ENCODE measurements at places on chromosomes 13 and 19. TPM values are rescaled to one million over a fixed set of nuclear protein-coding genes. Genes with fewer than 3 reads are reported as not detected.

The IFNL1 gene
- total RNA-seq, result not detected

- H3K27ac ChIP-seq, result no peak overlapping the region
- no peak overlapping the region for H3K4me3 ChIP-seq
- no peaks in the 10 kb centered on the region for H3K36me3 ChIP-seq
- H3K4me1 ChIP-seq, result no peaks in the 10 kb centered on the region
- H3K27me3 ChIP-seq, result peaks cover 92% of the 10 kb centered on the region
- DNase-seq, result peak; percentile 44
Observed at GRCh38 chr13:27926644-27927434, 7.0 kb downstream of the PDX1 start.

The MCEMP1 gene
- total RNA-seq, result not detected

DNA sequence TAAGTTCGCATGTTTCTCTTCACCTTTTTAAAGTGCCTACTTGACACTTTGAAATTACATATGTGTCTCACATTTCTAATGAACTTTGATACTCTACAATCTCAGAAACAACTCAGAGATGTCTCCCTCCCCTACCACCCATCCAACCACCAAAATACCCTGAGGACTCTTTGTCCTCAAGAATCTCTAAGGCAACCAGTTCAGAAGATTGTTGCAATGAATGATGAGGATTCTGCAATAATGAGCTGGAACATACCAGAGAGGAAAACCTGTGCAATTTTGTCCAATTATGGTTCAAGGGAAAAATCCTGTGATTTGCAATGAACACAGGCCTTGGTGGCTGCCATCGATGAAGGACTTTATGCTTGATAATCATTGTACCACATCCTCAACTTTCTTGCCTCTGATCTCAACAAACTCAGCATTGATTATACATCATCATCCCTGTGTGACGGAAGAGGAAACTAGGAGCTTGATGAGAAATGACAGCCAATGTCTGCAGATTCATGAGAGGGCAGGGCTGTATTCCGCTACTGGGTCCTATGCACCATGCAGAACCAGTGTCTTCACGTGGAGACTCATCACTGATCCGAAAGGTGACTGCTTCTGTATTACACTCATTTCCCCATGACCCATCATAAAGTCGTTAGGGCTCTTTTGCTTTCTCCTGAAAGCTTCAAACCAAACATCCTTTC lies 1.1 kb downstream of the FPR1 start:
- peak overlapping the region; percentile 62 for H3K27ac ChIP-seq
- H3K4me1 ChIP-seq, result peaks cover 22% of the 10 kb centered on the region
- DNase-seq, result no peak
- H3K4me3 ChIP-seq, result no peak overlapping the region

- no peak for DNase-seq
- no peaks in the 10 kb centered on the region for H3K36me3 ChIP-seq
- no peaks in the 10 kb centered on the region for H3K4me1 ChIP-seq
- no peak overlapping the region for H3K27ac ChIP-seq
- no peaks in the 10 kb centered on the region for H3K27me3 ChIP-seq
- H3K4me3 ChIP-seq, result no peak overlapping the region
Observed at GRCh38 chr13:59337070-59337469, 826.7 kb downstream of the DIAPH3 start.

The PDE4C gene
- total RNA-seq, result not detected

- H3K4me3 ChIP-seq, result peak overlapping the region; percentile 95
- DNase-seq, result peak; percentile 79
- peak overlapping the region; percentile 95 for H3K27ac ChIP-seq
- H3K36me3 ChIP-seq, result no peaks in the 10 kb centered on the region
- H3K4me1 ChIP-seq, result peaks cover 40% of the 10 kb centered on the region
- no peaks in the 10 kb centered on the region for H3K27me3 ChIP-seq
Observed at GRCh38 chr13:106566641-106567473, 1.1 kb downstream of the ARGLU1 start.
